Choroid plexus epithelial cell (primary cell): ENCODE measurements at places on chromosomes 7 and 10.

DNA sequence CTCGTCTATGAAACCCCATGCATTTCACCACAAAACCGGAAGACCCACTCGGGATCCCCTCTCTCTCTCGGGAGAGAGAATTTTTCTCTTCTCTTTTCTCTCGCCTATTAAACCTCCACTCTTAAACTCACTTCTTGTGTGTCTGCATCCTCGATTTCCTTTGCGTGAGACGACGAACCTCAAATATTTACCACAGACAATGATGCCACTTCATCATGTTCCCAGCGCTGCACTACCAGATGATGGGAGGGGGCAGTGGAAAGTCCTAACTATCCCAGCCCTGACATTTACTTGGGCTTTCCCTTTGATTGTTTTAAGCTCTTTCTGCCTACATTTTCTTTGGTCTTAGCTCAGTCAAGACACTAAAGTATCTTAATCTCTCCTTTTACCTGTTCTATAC, 906.7 kb downstream of the GRID1 start:
- no peak for DNase-seq

- DNase-seq, result peak; percentile 77
These were observed 72.9 kb downstream of the ADK start for GRCh38 chr10:74223755-74224529.

DNA sequence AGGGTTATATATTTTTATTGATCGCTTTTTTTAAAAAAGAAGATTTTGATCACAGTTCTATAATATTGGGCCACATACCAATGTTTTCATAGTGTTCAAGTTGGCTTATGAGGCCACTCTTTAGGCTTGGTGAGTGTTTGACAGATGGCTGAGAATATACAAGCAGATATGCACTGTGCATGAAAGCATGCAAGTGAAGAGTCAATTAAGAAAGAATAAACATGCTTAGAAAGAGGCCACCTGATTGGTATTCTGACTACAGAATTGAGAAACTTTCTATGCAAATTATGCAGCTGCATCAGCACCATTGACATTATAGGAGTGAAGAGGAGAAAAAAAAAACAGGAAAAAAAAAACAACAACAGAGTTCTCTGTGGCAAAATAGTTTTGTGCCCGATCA, 39.9 kb downstream of the CABCOCO1 start:
- DNase-seq, result no peak

- DNase-seq, result peak; percentile 9
These were observed 104.9 kb upstream of the C7orf33 start for GRCh38 chr7:148485618-148486017.

DNA sequence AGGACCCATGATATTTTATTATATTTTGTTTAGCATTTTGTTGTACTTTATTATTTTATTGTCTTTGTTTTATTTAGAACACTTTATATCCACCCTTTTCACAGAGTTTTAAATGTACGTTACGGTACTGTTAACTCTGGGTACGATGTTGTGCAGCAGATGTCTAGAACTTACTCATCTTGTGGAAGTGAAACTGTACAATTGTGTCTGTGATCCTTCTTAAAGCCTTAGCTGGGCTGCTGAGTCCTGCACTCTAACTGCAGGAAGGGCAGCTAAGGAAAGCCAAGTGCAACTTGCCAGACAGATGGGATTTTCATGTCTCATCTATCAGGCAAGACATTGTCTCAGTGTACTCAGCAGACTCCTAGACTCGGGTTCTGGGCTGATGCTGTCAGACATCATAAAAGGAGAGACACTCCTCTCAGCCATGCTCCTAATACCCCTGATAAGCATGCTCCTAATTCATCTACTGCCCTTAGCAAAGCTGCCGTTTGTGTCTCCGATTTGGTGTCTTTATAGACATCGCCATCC, 14.6 kb upstream of the INSYN2A start:
- no peak for DNase-seq

- DNase-seq, result peak; percentile 14
These were observed 5.6 kb downstream of the GPR15LG start for GRCh38 chr10:84179059-84179710.

DNA sequence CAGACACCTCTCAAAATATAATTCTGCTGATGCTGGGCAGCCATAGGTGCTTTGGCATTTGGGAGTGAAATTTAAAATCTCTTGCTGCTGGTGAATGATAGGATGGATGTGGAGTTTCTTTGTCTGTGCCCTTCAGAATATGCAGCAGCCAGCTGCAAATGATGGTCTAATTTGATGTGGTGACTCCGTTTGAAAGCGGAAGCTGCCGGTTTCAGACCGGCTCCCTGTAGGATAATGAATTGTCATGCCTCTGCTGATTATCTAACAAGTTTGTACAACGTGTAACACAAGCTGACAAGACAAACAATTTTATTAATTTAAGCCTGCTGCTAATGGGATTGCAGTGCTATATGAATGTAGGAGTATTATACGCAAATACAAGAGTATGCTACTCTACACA, 103.5 kb downstream of the SND1 start:
- DNase-seq, result no peak

- no peak for DNase-seq
These were observed 909.2 kb upstream of the AUTS2 start for GRCh38 chr7:68689087-68689433.

DNA sequence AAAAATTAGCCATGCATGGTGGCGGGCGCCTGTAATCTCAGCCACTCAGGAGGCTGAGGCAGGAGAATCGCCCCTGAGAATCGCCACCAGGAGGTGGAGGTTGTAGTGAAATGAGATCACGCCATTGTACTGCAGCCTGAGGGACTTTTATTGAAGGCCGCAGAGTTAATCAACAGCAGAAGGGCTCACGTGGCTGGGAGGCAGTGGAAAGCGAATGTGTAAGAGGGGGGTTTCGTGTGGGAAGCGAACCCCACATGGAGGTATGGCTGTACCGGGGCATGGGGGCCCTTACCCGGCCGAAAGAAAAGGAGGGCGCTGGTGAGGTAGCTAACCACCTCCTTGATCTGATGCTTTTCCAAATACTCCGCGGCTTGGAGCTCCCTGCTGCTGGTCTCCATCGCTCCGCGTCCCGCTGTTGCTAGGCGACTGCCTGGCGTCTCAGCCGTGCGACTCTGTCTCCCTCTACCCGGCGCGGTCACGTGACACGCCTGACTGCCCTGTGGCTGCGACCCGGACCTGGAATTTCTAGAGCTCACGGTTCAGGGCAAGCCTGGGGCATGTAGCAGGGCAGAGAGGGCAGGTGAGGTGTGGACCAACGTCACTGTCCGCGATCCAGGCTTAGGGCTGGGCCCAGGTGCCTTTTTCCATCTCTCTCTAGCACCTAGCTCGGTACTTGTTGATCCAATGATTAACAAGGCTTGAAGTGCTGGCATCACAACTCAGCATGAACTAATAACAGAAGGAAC, at the start of gene EFCAB10:
Gene EFCAB10, minus strand, starts transcription at position 428 of the 746 bp plus-strand sequence. Its CDS starts 30 bp downstream, at position 398.
- peak; percentile 66 for DNase-seq

DNA sequence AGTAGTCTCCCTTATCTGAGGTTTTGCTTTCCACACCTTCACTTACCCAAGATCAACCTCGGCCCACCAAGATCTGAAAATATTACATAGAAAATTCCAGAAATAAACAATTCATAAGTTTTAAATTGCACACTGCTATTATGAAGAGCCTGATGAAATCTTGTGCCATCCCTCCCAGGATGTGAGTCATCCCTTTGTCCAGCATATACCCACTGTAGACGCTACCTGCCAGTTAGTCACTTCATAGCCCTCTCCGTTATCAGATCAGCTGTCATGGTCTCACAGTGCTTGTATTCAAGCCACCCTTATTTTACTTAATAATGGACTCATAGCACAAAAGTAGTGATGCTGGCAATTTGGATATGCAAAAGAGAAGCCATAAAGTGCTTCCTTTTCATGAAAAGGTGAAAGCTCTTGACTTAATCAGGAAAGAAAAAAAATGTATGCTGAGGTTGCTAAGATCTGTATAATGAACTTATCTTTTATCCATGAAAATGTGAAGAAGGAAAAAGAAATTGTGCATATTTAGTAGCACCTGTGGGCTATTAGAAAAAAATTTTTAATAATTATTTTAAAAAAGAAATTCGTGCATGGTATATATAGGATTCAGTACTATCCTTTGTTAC, 9.8 kb upstream of the MRPS16 start:
- DNase-seq, result peak; percentile 89

GRCh38 chr10:98339799-98340198, 71.8 kb upstream of the LOXL4 start:
- DNase-seq, result no peak

- DNase-seq, result no peak
These were observed 632.5 kb downstream of the TNS3 start for GRCh38 chr7:46949270-46949931.

DNA sequence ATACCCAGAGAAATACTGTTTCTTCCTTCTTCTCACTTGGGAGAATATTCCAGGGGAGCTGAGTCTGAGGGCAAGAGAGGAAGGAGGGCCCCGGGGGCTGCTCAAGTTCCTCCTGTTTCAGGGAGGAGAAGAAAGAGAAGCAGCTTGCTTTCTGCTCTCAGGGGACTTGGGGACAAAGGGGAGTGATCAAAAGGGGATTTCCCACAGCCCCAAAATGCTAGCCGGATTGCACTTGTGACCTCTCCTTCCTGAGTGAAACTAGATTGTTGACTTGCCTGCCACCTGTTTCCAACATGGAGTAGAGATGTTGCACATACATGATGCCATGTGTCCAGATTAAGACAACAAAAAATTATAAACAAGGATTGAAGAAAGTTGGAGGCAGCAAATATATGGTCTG, 28.7 kb upstream of the PDCD4 start:
- no peak for DNase-seq

- no peak for DNase-seq
These were observed 52.5 kb upstream of the SKAP2 start for GRCh38 chr7:26916779-26917320.
